ENCODE measurements at places on chromosomes 6 and 20. TPM values are rescaled to one million over a fixed set of nuclear protein-coding genes. Genes with fewer than 3 reads are reported as not detected.

DNA sequence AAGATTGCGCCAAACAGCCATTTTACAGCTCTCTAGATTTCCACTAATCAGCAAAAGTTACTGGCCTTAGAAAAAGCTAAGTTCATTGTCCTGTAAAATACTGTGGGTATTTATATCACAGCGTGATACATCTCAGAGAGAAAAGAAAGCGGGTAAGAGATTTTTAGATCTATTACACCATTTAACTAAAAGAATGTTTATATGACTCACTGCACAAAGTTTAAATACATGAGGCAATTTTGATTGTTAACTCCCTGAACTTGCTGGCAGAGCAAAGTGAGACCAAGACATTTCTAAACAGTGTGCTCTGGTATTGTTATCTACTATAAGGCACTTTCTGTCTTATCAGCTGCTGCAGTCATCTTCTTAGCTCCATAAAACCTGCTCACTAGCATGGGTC, 314.3 kb downstream of the EPHA7 start:
- no peak overlapping the region for H3K4me3 ChIP-seq
- no peaks in the 10 kb centered on the region for H3K4me1 ChIP-seq
- H3K27ac ChIP-seq: no peak overlapping the region

DNA sequence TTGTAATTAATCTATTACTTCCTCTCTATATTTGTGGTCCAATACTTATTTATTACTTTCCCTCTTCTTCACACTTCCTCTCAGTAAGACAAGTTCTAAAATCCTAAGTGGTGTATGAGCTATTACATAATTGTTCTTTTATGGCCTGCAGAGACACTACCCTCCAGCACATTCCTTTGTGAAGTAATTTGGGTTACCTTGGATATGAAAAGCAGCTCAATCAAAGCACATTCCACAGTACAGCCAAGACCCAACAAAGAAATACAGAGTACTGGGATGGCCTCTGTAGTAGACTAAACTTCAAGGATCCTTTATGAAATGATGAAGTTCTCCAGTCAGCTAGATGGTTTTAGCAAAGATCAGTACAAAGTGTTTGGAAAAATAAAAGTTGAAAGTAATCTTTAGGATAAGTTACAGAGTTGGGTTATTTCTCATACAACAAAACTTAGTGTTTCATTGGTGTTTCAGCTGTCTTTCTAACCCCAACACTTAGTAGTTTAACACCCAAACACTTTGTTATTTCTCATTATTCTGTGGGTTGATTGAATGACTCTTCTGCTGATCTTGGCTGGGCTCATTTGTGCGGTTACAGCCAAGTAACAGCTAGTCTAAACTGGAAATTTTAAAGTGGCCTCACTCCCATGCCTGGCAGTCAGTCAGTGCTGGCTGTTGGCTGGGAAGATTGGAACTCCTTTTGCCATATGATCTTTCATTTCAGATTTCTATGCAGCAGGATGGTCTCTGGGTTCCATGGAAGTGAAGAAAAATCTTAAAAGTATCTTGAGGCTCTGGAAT, 161.5 kb upstream of the POU3F2 start:
- no peak overlapping the region for H3K4me3 ChIP-seq
- DNase-seq: no peak
- H3K27ac ChIP-seq: no peak overlapping the region
- H3K36me3 ChIP-seq: no peaks in the 10 kb centered on the region

DNA sequence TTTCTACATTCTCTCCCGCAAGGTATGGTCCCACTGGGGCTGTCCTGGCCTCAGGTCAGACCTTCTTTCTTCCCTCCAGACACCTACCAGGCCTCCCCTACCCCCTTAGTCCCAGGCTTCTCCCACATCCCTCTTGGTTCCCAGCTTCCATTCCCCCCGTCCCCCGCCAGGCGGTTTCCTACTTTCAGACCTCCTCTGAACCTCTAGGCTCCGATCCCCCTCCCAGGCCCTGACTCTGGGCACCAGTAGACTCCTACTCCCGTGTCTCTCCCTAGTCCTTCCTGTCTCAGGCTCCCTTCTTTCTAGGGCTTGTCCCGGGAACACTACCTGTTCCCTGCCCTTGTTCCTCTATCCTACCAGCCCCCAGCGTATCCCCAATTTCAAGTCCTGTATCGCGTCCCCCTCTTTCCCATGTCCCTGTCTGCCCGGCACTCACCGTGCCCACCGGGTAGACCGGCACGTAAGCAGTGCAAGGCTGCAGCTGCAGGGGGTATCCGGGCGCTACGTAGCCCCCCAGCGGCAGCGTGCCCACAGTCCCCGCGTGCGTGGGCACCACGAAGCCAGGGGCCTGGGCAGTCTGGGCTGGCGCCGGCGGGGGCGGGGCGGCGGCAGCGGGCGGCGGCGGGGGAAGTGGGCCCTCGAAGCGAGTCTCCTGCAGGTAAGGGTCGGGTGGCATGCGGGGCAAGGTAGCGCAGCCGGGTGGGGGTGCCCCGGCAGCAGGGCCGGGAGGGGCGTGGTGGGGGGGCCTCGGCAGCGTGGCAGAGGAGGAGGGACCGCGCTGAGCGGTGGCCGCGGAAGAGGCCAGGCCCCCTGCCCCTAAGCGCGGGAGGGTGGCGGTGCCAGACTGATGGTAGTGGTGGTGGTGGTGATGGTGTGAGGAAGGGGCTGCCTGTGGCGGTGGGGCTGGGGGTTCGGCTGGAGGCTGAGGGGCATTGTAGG, 1.5 kb downstream of the PRRT1 start:
- H3K27ac ChIP-seq: no peak overlapping the region
- no peak overlapping the region for H3K4me3 ChIP-seq
- DNase-seq: no peak

DNA sequence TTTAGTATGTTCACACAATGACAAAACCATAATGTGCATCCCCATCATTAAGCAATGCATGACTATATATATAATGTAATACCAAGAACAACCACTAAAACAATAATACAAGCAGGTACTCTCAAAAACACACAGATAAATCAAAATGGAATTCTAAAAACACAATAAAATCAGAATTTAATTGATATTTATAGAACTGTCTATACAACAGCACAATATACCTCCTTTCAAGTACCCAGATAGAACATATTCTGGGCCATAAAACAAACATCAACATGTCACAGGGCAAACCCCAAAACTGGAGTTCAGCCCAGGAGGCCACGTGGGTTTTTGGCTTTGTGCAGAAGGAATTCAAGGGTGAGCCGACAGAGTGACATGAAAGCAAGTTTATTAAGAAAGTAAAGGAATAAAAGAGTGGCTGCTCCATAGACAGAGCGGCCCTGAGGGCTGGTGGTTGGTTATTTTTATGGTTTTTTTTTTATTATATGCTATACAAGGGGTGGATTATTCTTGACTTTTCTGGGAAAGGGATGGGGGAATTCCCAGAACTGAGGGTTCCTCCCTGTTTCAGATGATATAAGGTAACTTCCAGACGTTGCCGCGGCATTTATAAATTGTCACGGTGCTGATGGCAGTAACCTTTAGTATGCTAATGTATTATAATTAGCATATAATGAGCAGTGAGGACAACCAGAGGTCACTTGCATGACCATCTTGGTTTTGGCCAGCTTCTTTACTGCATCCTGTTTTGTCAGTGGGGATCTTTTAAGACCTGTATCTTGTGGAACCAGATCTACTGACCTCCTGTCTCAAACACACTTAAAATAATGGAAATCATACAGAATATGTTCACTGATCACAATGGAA, 5.6 kb downstream of the RAB23 start:
- no peak overlapping the region for H3K4me3 ChIP-seq
- H3K27me3 ChIP-seq: no peaks in the 10 kb centered on the region
- peaks cover 19% of the 10 kb centered on the region for H3K4me1 ChIP-seq
- no peak overlapping the region for H3K27ac ChIP-seq
- H3K36me3 ChIP-seq: no peaks in the 10 kb centered on the region

DNA sequence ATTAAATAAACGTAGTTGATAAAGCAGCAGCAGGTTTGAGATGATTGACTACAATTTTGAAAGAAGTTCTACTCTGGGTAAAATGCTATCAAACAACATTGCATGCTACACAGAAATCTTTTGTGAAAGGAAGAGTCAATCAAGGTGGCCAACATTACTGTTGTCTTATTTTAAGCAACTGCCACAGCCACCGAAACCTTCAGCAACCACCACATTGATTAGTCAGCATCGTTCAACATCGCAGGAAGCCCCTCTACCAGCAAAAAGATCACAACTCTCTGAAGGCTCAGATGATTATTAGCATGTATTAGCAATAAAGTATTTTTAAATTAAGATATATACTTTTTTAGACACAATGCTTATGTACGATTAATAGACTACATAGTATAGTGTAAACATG, 14.0 kb downstream of the PGBD1 start:
- no peak overlapping the region for H3K27ac ChIP-seq
- no peak for DNase-seq
- no peaks in the 10 kb centered on the region for H3K36me3 ChIP-seq

DNA sequence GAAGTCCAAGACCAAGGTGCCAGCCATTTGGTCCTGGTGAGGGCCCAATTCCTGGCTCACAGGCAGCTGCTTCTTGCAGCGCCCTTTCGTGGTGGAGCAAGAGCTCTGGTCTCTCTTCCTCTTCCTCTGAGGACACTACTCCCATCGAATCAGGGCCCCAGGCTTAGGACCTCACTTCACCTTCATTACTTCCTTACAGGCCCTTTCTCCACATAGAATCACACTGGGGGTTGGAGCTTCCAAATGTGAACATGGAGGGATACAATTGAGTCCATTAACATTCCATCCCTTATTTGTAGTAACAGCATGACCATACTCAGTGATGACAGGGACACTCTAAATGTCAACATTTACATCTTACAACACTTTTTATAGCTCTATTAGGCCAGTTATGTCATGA, 2.3 kb downstream of the RAMACL start:
- no peaks in the 10 kb centered on the region for H3K36me3 ChIP-seq
- H3K27ac ChIP-seq: no peak overlapping the region
- no peak for DNase-seq
- no peak overlapping the region for H3K4me3 ChIP-seq
- H3K4me1 ChIP-seq: peaks cover 10% of the 10 kb centered on the region

DNA sequence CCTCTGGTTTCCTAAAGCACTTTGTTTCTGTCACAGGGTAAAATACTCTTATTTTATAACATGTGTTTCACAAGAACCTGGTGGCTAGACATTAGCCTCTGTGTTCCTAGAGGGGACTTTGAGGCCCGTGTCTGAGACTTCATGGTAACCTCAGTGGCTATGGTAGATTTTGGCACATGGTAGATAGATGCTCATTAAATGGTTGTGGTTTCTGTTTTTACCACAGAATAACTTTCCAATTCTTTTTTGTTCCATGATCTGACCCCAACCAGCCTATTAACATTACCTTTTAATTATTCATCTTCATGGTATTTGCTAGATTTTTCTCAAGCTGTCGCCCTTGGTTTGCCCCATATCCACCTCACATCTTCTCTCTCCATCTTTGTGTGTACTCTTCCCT, 34.3 kb downstream of the CCN2 start:
- H3K4me1 ChIP-seq: no peaks in the 10 kb centered on the region
- no peaks in the 10 kb centered on the region for H3K27me3 ChIP-seq
- no peak for DNase-seq
- no peaks in the 10 kb centered on the region for H3K36me3 ChIP-seq

- no peaks in the 10 kb centered on the region for H3K27me3 ChIP-seq
- no peaks in the 10 kb centered on the region for H3K36me3 ChIP-seq
- no peak for DNase-seq
- H3K27ac ChIP-seq: no peak overlapping the region
- H3K4me1 ChIP-seq: no peaks in the 10 kb centered on the region
Observed at GRCh38 chr20:57881466-57882385, 171.9 kb upstream of the PMEPA1 start.

DNA sequence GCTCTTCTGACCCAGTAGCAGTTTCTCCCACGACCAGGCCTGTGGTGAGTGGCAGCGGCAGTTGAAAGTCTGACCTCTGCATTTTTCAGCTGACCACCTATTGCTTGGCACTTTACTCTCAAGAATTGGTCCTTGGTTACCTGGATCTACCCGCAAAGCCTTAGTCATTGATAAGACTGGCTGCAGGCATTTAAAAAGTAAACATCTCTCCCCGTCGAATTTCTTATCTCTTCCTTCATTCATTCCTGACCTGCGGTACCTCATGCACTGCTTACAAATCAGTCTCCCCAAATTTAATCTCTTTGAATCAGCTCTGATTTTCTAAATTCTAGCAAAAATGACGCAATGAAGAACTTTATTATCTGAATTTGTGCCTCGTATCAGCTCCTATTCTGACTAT, 26.1 kb upstream of the IPCEF1 start:
- no peak for DNase-seq
- H3K27me3 ChIP-seq: no peaks in the 10 kb centered on the region
- H3K36me3 ChIP-seq: no peaks in the 10 kb centered on the region
- no peak overlapping the region for H3K27ac ChIP-seq
- no peak overlapping the region for H3K4me3 ChIP-seq

DNA sequence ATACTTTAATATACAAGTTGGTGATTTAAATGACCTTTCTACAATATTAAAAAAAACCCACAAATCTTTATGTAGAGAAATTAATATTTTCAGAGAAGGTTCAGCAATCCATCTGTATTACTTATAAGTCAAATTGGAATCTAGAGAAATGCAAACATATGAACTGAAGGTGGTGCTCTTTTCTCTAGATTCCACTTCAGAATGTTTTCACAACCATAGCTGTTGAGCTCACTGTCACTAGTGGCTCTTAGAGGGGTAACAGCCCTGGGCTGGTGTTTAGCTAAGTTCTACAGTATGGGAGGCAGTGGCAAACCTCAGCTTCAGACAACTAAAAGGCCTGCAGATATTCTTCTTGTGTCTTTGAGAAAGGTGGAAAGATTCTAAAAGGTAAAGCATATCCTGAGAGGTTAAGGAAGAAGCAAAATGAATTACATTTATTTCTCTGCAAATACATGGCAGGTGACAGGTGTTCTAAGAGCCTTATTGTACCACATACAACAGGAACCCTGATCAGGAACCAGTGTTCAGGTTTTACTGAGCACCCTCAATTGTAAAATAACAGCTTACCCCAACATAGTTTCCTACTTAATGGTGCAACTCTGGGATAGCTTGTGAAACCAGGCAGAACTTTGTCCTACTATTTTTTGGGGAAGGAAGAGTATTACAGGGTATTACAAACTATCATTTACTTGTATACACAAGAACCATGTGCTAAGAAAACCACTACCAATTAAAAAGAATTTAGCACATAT, 56.6 kb upstream of the SAMHD1 start:
- DNase-seq: peak; percentile 33
- H3K27ac ChIP-seq: peak overlapping the region; percentile 2
- no peaks in the 10 kb centered on the region for H3K27me3 ChIP-seq
- no peaks in the 10 kb centered on the region for H3K36me3 ChIP-seq

DNA sequence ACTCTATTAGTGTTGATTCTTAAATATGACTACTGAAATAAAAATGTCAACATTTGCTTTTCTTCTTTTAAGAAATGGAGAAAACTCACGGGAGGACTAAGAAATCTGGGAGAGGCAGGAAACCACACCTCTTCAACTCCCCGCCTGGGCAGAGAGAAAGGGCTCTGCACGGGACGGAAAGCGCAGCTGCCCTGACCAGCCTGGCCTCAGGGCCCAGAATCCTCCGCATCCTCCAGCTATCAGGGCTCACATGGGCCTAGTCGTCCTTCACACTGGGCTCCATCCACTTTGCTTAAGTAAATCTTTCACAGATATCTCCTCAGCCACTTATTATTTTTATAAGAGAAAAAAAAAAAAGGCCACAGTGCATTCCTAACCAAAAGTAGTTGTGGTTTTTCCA, 215.1 kb downstream of the TBXT start:
- no peak overlapping the region for H3K27ac ChIP-seq
- H3K4me1 ChIP-seq: no peaks in the 10 kb centered on the region
- H3K27me3 ChIP-seq: no peaks in the 10 kb centered on the region
- H3K36me3 ChIP-seq: no peaks in the 10 kb centered on the region
- H3K4me3 ChIP-seq: no peak overlapping the region
- DNase-seq: no peak

The IYD gene
- 571 TPM for total RNA-seq

The RPS6KA2 gene
- 64.9 TPM for total RNA-seq

The SMOC2 gene
- total RNA-seq: 25.7 TPM

The MYH7B gene
- total RNA-seq: 1.0 TPM

The MAD2L1BP gene
- 54.8 TPM for total RNA-seq

The GPR6 gene
- not detected for total RNA-seq

The SMIM29 gene
- total RNA-seq: 36.3 TPM

All from thyroid gland (tissue), 4 donors.